ENCODE measurements at places on chromosomes 5 and 9.

GRCh38 chr9:86352440-86353077 lies 1.7 kb downstream of the TUT7 start:
- no peak for DNase-seq

GRCh38 chr5:28408186-28408585 lies 1369.8 kb upstream of the CDH9 start:
- DNase-seq, result no peak

- DNase-seq, result no peak
These were observed 791.2 kb upstream of the ZNF608 start for GRCh38 chr5:125537661-125538060.

GRCh38 chr5:150180241-150181026 lies 9.4 kb upstream of the SLC6A7 start:
- DNase-seq, result peak; percentile 76

- no peak for DNase-seq
These were observed 74.6 kb downstream of the UBAP1 start for GRCh38 chr9:34253460-34253837.

DNA sequence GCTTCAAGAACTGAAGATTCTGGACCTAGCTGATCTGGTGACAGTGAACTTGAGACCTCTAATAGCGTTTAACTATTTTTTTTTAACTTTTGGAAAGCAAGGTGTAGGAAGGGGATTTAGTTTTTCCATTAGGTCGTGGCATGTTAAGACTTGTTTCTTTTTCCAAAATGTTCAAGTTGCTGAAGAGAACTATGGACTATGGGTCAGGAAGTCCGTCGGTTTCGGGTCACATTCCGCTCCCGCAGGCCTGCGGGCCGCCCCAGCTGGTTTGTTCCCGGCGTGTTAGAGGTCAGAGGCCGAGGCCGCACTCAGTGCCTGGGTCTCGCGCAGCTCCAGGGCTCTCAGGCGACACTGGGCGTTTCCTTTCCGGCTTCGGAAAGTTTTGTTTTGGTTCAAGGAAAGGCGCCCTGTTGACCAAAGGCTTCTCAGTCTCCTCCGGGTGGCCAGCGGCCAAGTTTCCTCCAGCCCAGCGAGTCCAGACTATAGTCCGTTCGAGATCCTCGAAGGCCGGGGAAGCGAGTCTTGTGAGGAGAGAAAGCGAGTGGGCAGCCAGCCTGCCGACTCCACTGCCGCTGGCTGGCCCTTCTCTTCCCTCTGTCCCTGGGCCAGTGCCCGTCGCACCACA lies 586 bp upstream of the FCHO2 start:
- peak; percentile 72 for DNase-seq

GRCh38 chr5:143796753-143797152 lies 15.2 kb upstream of the HMHB1 start:
- no peak for DNase-seq

DNA sequence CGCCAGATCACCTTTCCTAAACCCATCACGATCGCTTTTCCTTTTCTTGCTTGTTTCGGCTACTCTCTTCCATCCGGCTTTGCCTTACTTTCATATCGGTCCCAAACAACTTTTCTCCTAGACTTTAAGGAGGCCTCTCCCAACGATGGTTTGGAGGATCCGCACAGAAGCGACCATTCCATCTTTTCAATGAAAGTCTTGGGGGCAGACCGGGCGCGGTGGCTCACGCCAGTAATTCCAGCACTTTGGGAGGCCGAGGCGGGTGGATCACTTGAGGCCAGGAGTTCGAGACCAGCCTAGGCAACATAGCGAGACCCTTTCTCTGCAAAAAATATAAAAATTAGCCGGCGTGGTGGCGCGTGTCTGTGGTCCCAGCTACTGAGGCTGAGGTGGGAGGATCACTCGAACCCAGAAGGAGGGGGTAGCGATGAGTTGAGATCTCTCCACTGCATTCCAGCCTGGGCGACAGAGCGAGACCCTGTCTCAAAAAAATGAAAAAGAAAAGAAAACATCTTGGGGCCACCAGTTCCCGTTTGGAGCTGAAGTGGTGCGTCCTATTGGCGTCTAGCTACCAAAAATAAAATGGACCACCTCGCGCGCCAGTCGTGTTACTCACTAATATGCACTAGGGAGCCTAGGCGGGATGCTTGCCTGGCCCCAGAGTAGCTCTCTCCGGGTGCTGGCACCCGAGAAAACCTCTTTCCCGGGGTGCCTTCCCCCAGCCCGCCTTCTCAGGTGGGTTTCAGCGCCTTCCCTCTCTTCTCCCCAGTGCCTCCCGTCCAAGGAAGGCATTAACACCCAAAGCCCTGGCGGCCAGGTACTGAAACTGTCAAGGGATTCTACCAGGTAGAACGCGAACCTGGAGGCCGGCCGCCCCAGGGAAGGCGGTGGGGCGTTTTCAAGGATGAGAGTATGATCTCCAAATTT lies 800 bp upstream of the AP3B1 start:
- no peak for DNase-seq

DNA sequence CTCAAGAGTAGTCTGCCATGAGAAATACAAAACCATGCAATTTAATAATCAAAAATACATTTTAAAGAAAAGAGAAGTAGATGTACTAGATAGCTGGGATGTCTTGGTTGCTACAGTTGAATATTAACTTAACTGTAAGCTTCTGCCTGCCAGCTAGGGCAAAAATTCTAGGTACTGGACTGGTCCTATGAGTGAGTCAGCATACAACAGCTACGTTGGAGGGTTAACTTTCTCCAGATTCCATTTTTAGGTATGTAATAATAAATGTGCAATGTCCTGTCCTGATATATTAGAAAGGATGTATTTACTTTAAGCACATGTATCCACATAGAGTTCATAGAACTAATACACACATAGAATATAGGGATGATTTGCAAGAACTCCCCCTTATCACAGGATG lies 230.1 kb downstream of the CAAP1 start:
- no peak for DNase-seq

GRCh38 chr5:76022611-76023010 lies 60.6 kb upstream of the SV2C start:
- DNase-seq, result no peak

DNA sequence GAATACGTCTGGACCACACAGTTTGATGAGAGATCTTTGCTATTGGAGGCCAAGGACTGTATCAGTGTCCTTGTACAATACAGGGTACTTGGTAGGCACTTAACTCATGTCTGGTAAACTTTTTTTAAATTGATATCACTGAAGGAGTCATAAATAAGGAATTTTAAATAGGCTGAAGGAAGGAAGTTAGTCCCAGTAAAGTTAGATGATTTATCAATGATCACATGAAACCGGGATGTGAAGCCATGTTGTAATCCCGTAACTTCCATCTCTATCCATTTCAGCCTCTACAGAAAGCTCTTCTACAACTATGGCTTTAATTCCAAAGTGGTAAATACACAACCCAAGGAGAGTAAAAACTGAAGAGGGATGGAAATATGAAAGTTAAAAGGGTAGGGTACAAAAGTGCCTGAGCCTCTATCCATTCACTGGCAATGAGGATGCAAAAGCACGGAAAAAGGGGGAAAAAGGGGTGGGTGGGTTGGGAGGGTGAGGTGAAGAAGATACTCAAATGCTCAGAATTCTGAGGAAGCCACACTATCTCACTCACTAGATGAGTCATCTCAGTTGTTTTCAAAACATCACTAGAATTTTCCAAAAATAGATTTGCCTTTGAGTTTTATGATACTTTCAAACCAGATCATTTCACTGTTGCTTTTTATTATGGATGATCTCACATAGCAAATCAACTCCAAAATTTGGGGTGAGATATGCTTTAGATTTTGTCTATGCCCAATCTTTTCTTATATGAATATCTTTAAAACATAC lies 1053.5 kb downstream of the NR2F1-AS1 start:
- no peak for DNase-seq

- DNase-seq, result no peak
These were observed 449.1 kb downstream of the PSAT1 start for GRCh38 chr9:78746010-78746409.

GRCh38 chr5:150434464-150434863 lies 15.1 kb downstream of the RPS14 start:
- DNase-seq, result no peak
